ENCODE measurements at places on chromosomes 5 and 9.

- no peak for DNase-seq
These were observed 3.0 kb downstream of the ADAMTS13 start for GRCh38 chr9:133425049-133425632.

- no peak for DNase-seq
These were observed 96.5 kb downstream of the DAPK1 start for GRCh38 chr9:87594194-87594593.

- DNase-seq = no peak
These were observed 92.4 kb upstream of the CEP78 start for GRCh38 chr9:78143281-78144007.

- no peak for DNase-seq
These were observed 21.6 kb downstream of the AMBP start for GRCh38 chr9:114056527-114056926.

DNA sequence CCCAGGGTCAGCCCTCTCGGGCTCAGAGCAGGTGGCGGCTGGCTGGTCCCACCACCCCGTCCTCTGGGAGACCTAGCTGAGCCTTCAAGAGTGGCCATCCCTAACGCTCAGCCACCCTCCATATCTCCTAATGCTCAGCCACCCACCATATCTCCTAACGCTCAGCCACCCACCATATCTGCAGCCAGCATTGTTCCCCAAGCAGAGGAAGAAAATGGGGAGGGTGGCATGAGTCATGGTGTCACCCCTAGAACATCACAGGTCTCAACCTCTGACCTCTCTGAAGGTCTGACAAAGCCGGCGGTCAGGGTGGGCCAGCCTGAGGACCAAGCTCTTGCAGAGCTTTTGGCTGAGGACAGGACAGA lies 14.7 kb downstream of the LHX3 start:
- no peak for DNase-seq

GRCh38 chr9:134557331-134557730 lies 84.3 kb upstream of the COL5A1 start:
- no peak for DNase-seq

DNA sequence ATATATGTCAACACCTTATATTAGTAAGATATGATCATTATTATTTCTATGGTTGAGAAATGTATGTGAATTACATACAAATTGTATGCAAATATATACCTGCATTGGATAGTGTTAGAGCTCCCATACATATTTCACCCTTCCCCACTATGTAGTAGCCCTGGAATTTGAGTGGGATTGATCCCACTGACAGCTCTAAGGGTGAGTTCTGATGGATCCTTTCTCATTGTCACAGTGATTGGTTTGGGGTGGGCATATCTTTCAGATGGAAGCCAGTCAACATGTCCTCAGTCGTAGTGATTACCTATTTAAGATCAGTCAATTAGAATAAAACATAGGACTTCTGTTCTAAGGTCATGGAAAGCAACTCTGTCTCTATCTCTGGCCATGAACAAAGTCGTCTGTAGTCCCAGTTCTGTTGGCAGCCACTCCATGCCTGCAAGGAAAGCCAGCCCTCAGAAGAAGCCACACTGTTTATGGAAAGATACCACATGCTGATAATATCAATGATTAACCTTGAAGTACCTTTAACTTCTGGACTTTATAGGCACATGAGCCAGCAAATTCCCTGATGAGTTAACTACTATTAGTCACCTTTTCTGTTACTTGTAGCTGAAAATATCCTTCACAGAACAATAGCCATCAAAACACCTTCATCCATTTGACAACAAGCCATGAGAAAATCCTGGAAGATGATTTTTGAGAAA lies 5.1 kb upstream of the CCDC192 start:
- DNase-seq = no peak

DNA sequence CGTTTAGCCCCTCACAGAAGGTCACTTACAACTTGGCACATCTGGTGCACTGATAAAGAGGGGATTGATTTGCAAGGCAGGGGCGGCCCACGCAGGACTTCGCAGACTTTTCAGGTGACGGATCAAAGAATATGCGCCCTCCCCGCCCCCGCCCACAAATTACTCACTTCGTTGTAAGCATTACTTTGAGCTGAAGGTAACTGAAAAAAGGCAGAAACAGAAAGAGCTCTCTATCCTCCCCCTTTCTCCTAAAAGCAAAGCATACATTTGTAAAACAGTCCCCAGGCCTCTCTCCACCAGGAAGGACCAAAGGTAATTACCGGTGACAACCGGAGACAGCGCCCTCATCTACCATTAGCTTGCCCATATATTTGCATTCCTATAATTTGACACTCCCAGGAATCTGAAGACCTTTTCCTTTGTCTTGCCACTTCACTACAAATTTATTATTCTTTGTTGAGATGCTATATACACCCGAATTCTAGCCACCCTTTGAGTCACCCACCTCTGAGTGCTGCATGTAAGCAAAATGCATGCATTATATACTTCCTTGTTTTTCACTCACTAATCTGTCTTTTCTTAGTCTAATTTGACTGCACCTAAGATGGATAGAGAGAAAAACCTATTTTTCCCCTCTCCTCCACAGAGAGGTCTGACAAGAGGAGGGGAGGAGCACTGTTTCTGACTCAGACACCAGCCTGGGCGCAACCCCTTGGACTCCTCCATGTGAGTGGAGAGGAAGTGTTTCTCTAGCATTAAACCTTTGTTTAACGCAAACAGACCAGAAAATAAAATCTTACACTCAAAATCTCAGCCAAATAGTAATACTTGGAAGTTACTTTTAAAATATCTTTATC lies 74.7 kb upstream of the SPIN1 start:
- peak; percentile 44 for DNase-seq

- DNase-seq = no peak
These were observed 260.9 kb downstream of the KIF4B start for GRCh38 chr5:155274484-155274883.

GRCh38 chr5:122864400-122864799 lies 19.0 kb downstream of the SNX24 start:
- DNase-seq = no peak

DNA sequence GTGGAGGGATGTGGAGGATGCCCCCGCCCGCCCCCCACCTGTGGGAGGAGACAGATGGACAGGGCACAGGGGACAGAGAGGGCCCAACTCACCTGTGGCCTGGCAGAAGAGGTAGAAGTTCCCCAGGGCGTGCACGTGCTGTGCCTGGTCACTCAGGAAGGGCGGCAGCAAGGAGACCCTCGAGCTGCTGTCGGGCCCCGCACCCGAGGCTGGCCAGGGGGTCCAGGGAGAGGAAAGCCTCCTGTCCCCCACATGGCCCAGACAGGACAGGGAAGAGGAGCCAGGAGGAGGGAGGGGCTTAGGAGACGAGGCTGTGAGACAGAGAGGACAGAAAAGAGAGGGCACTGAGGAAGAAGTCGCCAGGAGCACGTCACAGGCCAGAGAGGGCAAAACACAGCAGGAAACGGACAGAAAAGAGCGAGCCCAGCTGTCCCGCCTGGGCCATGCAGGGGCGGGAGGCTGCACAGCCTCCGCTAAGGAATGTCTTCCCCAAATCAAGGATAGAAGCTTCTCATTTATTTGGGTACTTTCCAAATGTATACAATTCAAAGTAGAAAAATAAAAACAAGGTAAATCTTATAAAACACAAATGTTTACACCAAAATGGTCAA lies 58.5 kb downstream of the SECISBP2 start:
- DNase-seq = no peak

- DNase-seq = no peak
These were observed 249.3 kb upstream of the DMRT1 start for GRCh38 chr9:592225-592624.

GRCh38 chr9:87771316-87772006 lies 45.5 kb downstream of the CTSL start:
- DNase-seq = no peak

DNA sequence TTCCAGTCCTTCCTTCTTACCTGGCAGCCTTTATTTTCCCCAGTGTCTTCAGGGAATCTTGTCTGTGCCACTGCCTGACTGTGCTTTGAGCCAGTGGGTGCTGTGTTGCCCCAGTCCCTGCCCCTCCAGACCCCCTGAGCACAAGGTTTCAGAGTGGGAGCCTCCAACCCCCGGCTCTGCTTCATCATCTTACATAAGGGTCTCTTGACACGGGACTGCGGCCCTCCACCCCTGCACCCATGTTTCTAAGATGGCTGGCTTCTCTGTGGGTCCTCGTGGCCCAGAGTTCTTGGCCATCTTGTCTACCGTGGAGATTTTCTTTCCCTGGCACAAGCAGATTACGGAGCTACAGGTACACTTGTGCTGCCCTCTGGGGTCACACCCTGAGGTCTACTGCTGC lies 194.1 kb downstream of the CACNA1B start:
- no peak for DNase-seq

GRCh38 chr5:157602505-157602904 lies 26.9 kb upstream of the ADAM19 start:
- no peak for DNase-seq

DNA sequence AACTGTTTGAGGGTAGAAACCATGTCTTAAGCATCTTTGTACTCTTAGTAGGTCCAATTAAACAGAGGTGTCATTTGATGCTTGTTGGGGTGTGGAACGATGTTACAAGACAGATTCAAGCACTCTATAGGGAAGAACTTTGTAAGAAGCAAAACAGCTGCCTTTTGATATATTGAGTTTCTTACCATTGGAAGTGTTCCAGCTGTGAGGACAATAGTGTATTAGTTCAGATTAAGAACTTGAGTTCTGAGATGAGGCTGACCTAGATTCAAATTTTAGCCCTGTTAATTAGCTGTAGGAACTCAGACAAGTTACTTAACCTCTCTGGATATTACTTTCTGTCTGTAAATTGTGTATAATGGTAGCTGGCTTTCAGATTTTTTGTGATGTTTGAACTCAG lies 19.6 kb upstream of the ZNF462 start:
- DNase-seq = no peak

- no peak for DNase-seq
These were observed 2.7 kb upstream of the BTNL9 start for GRCh38 chr5:181037365-181037861.

Data from stimulated activated CD4-positive, alpha-beta T cell treated with anti-CD3 and anti-CD28 coated beads, TNF-alpha, amount 100 ng/mL, for 48 hours (primary cell).